T-helper 2 cell treated with Interferon-gamma antibody and Interleukin-4, amounts not matched to agents 100 ng/mL and 5 ng/mL, for 36 hours (primary cell): ENCODE measurements at places on chromosomes 11 and 22. TPM values are rescaled to one million over a fixed set of nuclear protein-coding genes. Genes with fewer than 3 reads are reported as not detected.

Gene FANCF
- 18.3 and 18.7 TPM in 2 replicates for total RNA-seq

Gene HPS4
- 29.9 and 34.6 TPM in 2 replicates for total RNA-seq

Gene KCTD14
- 0.39 and 0.45 TPM in 2 replicates for total RNA-seq

Gene ANO1
- total RNA-seq: not detected in 2 replicates

Gene TSPAN4
- total RNA-seq: 8.5 and 8.8 TPM in 2 replicates

Gene MMP27
- not detected in 2 replicates for total RNA-seq
